ENCODE measurements at places on chromosomes 4 and X.

GRCh38 chr4:133045288-133045687 is 103.8 kb upstream of the PCDH10 start:
- no peak for DNase-seq
- H3K4me3 ChIP-seq: no peak overlapping the region
- H3K4me1 ChIP-seq: no peaks in the 10 kb centered on the region
- no peaks in the 10 kb centered on the region for H3K27me3 ChIP-seq
- H3K27ac ChIP-seq: no peak overlapping the region

DNA sequence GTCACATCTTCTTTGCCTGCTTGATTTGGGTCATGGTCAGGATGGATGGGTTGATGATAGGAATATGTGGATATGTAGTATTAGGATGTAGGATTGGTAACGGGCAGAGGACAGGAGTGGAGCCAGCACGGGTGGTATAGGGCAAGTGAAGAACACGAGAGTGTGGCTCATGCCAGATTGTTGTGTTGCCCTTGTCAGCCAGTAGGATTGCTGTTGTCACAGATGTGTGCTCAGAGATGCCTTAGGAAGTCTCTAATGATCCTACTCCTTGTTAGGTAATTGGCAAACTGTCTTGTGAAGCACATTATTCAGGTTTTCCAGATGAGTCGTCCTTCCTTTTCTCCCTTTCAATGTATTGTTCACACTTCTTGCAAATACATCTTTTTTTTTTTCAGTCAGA is 5.5 kb downstream of the ATP10D start:
- DNase-seq: no peak
- no peaks in the 10 kb centered on the region for H3K36me3 ChIP-seq
- H3K27ac ChIP-seq: no peak overlapping the region
- no peak overlapping the region for H3K4me3 ChIP-seq
- H3K27me3 ChIP-seq: no peaks in the 10 kb centered on the region
- H3K4me1 ChIP-seq: peaks cover 13% of the 10 kb centered on the region

DNA sequence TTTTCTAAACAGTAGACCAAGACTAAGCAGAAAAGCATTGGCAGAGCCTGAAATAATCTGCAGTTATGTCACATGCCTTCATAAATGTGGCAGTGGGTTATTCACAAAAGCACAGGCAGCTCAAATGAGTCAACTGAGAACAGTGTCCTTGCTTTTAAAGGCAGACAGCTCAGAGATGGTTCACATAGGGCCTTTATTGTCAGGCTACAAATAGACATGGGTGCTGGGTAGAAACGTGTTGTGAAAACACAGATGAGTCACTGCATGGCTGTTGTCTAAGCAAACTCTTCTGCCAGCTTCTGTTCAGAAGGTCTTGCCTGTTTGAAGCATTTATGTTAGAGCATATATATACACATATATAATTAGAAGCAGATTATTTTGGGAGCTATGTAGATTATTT is 118.0 kb downstream of the SLC4A4 start:
- H3K27me3 ChIP-seq: no peaks in the 10 kb centered on the region
- no peak overlapping the region for H3K27ac ChIP-seq
- no peak for DNase-seq
- no peak overlapping the region for H3K4me3 ChIP-seq
- H3K36me3 ChIP-seq: no peaks in the 10 kb centered on the region
- no peaks in the 10 kb centered on the region for H3K4me1 ChIP-seq

GRCh38 chr4:181569553-181569952 is 673.6 kb upstream of the TENM3 start:
- H3K27me3 ChIP-seq: no peaks in the 10 kb centered on the region
- DNase-seq: no peak
- no peaks in the 10 kb centered on the region for H3K36me3 ChIP-seq
- H3K4me3 ChIP-seq: no peak overlapping the region

DNA sequence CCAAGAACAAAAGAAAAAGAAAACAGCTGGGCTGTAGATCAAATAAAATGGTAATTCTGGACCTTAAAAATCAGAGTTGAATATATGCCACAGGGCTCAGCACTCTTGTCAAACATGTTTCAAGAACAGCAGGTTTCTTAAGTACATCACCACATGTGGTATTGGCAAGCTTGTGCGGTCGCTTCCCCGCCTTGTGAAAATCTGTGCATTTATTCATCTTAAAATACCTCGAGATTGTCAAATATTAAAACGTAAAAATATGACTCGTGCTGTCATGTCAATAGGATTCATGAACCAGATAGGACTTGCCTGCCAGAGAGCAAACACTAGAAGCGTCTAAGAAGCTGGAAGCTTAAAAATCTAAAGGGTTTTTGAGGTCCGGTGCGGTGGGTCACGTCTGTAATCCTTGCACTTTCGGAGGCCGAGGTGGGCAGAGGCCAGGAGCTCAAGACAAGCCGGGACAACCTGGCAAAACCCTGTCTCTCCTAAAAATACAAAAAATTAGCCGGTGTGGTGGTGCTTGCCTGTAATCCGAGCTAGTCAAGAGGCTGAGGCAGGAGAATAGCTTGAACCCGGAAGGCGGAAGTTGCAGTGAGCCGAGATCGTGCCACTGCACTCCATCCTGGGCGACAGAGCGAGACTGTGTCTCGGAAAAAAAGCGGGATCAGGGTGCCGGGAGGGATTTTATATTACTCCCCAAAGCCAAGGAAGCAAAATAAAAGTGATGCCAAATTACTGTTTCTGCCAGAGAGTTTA is 40.2 kb upstream of the TMEM154 start:
- H3K36me3 ChIP-seq: no peaks in the 10 kb centered on the region
- no peaks in the 10 kb centered on the region for H3K27me3 ChIP-seq
- no peaks in the 10 kb centered on the region for H3K4me1 ChIP-seq

GRCh38 chr4:14908635-14909034 is 93.6 kb upstream of the CPEB2 start:
- H3K27ac ChIP-seq: no peak overlapping the region
- no peak for DNase-seq
- H3K4me3 ChIP-seq: no peak overlapping the region
- H3K4me1 ChIP-seq: no peaks in the 10 kb centered on the region
- H3K27me3 ChIP-seq: no peaks in the 10 kb centered on the region

- peak; percentile 15 for DNase-seq
- H3K4me3 ChIP-seq: no peak overlapping the region
- H3K27me3 ChIP-seq: no peaks in the 10 kb centered on the region
- no peak overlapping the region for H3K27ac ChIP-seq
Measured at GRCh38 chrX:13893826-13894225, 76.9 kb upstream of the GPM6B start.

- no peak overlapping the region for H3K4me3 ChIP-seq
- no peak overlapping the region for H3K27ac ChIP-seq
- no peaks in the 10 kb centered on the region for H3K27me3 ChIP-seq
- no peaks in the 10 kb centered on the region for H3K36me3 ChIP-seq
- H3K4me1 ChIP-seq: no peaks in the 10 kb centered on the region
Measured at GRCh38 chr4:44160776-44161367, 287.7 kb downstream of the KCTD8 start.

DNA sequence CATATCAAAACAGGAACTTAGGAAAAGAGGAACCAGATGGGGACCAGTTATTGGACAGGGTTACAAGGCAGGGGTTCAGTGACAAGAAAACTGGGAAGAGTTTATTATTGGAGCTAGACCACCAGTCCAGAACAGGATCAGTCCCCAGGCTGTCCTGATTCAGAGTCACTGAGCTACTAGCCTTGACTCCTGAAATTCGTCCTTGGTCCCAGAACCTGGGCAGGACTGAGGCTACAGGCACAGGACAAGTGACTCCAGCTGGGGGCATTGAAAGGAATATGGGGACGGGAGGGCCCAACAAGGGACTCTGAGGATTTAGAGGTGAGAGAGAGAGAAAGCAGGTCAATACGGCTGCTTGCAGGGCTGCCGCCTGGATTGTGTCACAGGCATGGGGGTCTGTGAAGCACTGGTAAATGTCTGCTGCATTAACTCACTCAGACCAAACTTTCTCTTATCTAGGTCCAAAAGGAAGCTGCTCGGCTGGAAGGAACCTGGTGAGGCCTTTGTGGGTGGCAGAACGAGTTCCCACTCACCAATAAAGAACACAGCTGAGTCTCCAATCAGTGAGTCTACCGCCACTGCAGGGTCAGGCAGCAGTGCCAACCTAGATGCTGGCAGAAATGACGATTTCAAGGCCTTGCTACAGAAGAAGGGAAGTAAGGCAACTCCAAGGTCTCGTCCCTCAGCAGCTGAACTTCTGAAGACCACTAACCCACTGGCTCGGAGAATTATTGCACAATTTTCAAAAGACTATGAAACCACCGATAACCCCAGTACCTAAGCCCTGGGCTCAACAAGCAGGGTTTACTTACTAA is 11.3 kb upstream of the RTL5 start:
- H3K27me3 ChIP-seq: no peaks in the 10 kb centered on the region
- no peaks in the 10 kb centered on the region for H3K4me1 ChIP-seq
- DNase-seq: no peak
- no peak overlapping the region for H3K27ac ChIP-seq
- H3K4me3 ChIP-seq: no peak overlapping the region

DNA sequence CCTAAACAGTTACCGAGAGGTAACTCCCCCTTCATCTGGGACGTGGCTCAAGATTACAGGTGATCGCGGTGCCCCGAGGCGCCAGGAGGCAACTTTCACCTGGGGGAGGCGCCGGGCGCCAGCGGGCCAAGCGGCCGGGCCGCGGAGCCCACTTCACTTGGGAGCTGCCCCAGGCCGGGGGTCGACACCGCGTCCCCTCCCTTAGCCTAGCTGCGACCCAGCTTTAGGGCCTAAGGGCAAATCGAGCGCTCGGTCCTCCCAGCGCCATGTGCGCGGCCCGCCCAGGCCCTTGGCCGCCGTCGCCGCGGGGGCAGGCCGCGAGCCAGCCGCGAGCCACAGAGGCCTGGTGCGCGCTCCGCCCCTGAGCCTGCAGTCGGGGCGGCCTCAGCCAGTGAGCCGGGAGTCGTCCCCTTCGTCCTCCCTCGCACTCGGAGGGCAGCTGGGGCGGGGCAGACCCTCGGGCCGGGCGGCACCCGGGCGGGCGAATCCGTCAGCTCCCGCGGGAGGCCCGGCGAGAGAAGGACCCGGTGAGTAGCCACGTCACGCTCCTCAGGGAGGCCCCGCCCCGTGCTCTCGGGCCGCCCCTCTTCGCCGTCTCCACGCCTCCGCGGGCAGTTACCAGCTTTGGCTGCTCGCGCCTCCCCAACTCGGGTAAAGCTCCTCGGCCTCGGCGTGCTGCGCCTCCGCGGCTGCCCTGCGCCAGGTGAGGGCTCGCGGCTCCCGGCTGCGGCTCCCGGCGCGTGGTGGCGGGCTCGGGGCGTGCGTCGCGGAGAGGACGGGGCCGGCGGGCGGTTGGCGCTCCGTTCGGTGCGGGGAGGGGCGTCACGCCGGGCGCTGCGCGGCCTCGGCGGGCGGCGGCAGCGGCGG is at the start of gene LARP1B:
TSS of gene LARP1B (plus strand) at position 614 of the 867 bp plus-strand sequence. CDS start 13,640 bp downstream, outside the sequence.
- peak within 1 kb of the TSS; percentile 98 for H3K27ac ChIP-seq
- peaks cover 5% of the 10 kb centered on the region for H3K4me1 ChIP-seq
- no peaks in the 10 kb centered on the region for H3K36me3 ChIP-seq
- DNase-seq: peak; percentile 96
- peak within 1 kb of the TSS; percentile 86 for H3K4me3 ChIP-seq
- no peaks in the 10 kb centered on the region for H3K27me3 ChIP-seq

DNA sequence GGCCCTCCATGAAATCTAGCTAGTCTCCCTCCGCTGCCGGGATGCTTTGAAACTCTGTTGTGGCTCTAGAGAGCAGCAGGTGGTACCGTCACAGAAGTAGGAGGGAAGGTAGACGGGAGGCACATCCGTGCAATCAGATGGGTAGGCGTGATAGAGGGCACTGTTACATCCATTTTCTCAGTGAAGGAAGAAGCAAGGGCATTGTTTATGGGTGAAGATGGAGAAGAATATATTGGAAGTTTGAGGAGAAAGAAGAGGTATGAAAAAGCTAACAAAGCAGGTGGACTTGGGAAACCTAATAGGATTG is 1.3 kb downstream of the ANAPC4 start:
- no peak overlapping the region for H3K4me3 ChIP-seq
- no peak overlapping the region for H3K27ac ChIP-seq
- H3K27me3 ChIP-seq: no peaks in the 10 kb centered on the region
- no peaks in the 10 kb centered on the region for H3K4me1 ChIP-seq
- DNase-seq: no peak
- H3K36me3 ChIP-seq: no peaks in the 10 kb centered on the region

- H3K36me3 ChIP-seq: no peaks in the 10 kb centered on the region
- DNase-seq: no peak
- H3K27me3 ChIP-seq: no peaks in the 10 kb centered on the region
- no peak overlapping the region for H3K4me3 ChIP-seq
- no peaks in the 10 kb centered on the region for H3K4me1 ChIP-seq
Measured at GRCh38 chr4:174631901-174632758, 109.8 kb upstream of the HPGD start.

GRCh38 chrX:23662187-23662586 is 5.1 kb upstream of the PRDX4 start:
- no peaks in the 10 kb centered on the region for H3K4me1 ChIP-seq
- H3K4me3 ChIP-seq: no peak overlapping the region
- no peaks in the 10 kb centered on the region for H3K36me3 ChIP-seq
- no peaks in the 10 kb centered on the region for H3K27me3 ChIP-seq
- H3K27ac ChIP-seq: no peak overlapping the region
- DNase-seq: no peak

GRCh38 chr4:171025343-171025742 is 787.9 kb upstream of the GALNTL6 start:
- no peaks in the 10 kb centered on the region for H3K36me3 ChIP-seq
- DNase-seq: no peak
- H3K4me1 ChIP-seq: no peaks in the 10 kb centered on the region

GRCh38 chr4:129064717-129065116 is 28.6 kb downstream of the SCLT1 start:
- DNase-seq: no peak
- no peaks in the 10 kb centered on the region for H3K4me1 ChIP-seq
- no peak overlapping the region for H3K27ac ChIP-seq
- no peaks in the 10 kb centered on the region for H3K27me3 ChIP-seq
- no peak overlapping the region for H3K4me3 ChIP-seq
- no peaks in the 10 kb centered on the region for H3K36me3 ChIP-seq

DNA sequence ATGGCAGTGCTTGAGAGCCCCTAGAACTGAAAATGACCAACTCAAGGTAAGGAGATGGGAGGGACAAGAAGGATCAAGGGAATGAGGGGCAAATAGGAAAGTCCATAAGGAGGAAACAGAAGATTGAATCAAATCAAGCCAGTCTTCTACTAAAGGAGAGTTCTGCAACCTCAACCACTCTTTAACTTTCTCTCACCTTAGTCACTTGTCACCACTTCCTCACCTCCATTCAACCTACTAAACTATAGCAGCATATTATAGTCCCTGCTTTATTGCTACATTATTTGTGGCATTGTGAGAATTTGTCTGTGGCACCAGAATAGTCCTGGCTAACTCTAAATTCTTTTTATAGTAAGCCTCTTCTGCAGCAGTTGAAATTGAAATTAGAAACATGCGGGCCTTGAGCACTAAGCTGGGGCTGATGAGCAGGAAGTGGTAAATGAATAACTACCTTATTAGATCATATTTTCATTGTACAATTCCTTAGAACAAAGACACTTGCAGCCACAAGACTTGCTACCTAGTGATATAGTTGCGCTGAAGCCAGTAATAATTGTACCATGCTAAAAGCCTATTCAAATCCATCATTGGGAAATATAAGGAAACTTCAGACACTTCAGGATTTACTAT is 336.9 kb downstream of the ZNF674 start:
- no peaks in the 10 kb centered on the region for H3K36me3 ChIP-seq
- no peak for DNase-seq
- no peak overlapping the region for H3K27ac ChIP-seq
- H3K4me1 ChIP-seq: no peaks in the 10 kb centered on the region
